ENCODE measurements at places on chromosomes 6 and 20. TPM values are rescaled to one million over a fixed set of nuclear protein-coding genes. Genes with fewer than 3 reads are reported as not detected.
A peak's percentile ranks its signal among the peaks of the same experiment; 100 is the strongest.

DNA sequence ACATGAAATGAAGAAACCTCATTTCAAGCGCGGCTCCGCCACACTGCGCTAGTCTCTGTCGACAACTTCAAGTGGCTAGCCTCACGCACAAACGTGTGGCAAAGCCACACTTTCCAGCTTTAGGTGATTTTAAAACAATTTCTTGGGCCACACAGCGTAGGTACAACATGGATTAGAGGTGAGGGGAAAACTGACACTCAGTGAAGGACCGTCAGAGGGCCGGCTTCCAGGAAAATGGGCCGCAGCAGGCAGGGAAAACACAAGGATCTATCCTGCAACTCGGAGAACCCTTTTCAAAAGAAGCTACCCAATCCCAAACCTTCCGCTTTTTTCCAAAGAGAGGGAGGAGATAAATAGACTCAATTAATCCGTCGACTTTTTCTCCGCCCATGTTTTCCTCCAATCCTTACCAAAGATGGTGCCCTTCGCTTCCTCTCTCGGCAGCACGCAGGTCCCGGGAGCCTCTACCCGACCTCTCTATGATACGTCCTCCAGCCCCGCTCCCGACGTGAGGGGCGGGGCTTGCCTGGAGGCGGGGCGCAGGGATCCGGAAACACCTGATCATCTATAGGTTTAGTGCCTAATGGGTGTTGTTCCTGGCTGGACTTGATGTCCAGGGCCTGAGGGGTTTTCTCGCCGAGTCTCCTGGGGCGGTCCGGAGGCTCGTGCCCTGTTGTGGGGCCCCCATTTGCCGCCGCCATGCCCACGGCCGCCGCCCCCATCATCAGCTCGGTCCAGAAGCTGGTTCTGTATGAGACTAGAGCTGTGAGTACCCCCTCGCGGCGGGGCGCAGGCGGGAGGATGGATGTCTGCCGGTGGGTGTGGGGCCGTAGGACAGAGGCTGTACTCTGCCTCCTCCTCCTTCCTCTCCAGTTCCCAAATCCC, at the start of the genes AK9 and FIG4:
AK9 (minus strand) TSS at position 466 of the 885 bp plus-strand sequence. CDS start 15,457 bp downstream, outside the sequence.
FIG4 (plus strand) TSS at position 560 of the 885 bp plus-strand sequence; CDS start at position 700, 140 bp downstream.
- peak; percentile 58 for DNase-seq

DNA sequence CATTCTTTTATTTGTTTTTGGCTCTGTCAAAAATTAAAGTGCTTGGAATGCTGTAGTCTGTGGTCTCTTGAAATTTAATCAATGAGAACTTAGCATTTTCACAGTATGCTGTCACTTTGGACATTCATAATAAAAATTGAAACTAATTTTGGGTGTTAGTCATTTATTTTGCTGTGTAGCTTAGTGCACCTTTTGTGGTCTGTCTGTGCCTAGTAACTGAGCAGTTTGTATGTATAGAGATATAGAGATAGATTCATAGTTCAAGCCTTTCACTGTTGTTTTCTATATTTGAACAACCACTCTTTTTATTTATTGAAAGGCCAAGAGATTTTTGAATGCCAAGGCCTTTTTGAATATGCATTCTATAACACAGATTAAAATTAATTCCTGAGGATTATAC, 86.4 kb upstream of the TIAM2 start:
- DNase-seq: no peak

GRCh38 chr20:57469418-57470211, 55.3 kb downstream of the CTCFL start:
- no peak for DNase-seq

Gene LTB
- polyA plus RNA-seq: 0.33 TPM

DNA sequence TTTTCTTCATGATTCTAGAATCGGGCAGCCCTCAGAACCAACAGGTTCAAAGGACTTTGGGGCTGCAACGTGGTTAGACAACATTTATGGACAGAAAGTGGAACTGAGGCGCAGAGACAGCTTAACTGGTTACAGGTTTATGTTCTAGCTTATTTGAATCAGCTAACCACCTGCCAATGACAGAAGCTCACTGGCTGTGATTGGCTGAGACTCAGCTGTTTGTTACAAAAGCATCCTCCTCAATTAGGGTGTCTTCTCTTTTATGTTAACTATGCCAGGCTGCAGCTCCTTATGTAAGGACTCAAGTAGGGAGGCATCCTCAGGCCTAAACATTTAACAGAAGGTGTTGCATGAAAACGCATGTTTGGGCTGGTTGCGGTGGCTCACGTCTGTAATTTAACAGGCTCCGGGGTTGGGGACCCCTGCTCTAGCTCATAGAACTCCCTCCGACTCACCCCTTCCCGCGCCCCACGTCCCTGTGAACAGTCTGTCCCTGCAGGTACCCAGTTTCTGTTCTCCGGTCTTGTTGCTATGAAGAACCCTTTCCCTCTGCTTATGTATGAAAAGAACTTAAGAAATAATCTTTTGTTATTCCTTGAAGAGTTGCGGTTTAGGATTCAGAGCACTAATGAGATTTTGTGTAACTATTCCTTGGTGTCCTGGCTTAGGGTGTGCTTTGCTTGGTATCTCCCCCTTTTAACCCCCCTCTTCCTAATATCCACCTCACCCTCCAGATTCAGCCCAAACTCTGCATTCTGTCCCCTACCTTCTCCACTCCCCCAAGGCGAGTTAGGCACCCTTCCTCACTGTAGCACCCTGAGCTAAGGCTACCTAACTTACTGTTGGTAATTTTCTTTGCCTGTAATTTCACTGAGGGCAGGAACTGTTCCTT, 1.2 kb upstream of the TMEM181 start:
- no peak for DNase-seq

DNA sequence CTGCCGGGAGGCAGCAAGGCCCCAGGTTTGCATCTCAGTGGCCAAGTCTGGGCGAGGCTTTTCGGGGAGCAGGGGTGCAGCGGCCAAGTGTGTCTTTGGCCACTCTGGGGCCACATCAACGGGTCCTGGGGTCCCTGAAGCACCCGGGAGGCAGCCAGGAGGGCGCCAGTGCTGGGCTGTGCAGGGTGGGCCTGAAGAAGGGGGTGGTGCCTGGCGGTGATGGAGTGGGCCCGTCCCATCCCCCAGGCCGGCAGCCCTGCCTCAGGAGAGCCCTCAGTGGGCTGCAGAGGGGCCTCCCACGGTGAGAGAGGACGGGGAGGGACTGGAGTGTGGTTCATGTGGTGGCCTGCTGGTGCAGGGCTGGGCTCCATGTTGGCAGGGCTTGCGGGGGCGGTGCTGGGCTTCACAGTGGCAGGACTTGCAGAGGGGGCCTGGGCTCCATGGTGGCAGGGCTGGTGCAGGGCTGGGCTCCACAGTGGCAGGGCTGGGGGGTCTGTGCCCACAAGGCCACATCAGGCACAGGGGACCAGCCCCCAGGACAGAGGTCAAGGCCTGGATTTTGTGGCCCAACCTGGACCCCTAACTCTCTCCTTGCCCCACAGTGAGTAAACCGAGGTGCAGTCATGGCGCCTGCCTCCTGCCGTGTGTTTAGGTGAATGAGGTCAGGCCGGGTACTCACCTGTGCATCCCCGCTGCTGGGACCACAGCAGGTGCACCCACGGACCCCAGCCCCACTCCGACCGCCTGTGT, 10.5 kb upstream of the BHLHE23 start:
- no peak for DNase-seq

- DNase-seq: no peak
Observed at GRCh38 chr20:62906647-62907375, 19.5 kb downstream of the DIDO1 start.

GRCh38 chr6:28606424-28607391, 81.0 kb downstream of the GPX5 start:
- peak; percentile 83 for DNase-seq

Measured in A549 (cell line).